ENCODE measurements at places on chromosomes 7 and 10.

- no peak for DNase-seq
These were observed 141.6 kb downstream of the THSD7A start for GRCh38 chr7:11690395-11690794.

- no peak for DNase-seq
These were observed 289.2 kb upstream of the NRP1 start for GRCh38 chr10:33623669-33624068.

DNA sequence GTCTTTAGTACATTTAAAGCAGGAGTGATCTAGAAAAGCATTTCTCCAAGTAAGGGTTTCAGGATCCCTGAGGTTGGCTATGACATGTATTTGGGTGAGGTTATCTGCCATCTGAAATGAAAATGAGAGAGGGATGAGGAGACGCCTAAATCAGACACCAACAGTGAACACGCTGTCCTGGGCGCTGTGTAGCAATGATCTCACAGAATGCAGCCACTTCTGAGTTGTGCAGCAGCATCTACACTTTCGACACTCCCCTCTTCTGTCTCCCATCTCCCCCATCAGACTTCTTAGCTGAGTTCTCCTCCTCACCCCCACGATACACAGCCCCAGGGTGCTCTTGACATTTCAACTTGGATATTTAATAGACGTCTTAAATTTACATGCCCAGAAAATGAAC lies 95.4 kb downstream of the SVIL start:
- no peak for DNase-seq

GRCh38 chr7:29564496-29565223 lies 1.0 kb downstream of the PRR15 start:
- DNase-seq: peak; percentile 70

DNA sequence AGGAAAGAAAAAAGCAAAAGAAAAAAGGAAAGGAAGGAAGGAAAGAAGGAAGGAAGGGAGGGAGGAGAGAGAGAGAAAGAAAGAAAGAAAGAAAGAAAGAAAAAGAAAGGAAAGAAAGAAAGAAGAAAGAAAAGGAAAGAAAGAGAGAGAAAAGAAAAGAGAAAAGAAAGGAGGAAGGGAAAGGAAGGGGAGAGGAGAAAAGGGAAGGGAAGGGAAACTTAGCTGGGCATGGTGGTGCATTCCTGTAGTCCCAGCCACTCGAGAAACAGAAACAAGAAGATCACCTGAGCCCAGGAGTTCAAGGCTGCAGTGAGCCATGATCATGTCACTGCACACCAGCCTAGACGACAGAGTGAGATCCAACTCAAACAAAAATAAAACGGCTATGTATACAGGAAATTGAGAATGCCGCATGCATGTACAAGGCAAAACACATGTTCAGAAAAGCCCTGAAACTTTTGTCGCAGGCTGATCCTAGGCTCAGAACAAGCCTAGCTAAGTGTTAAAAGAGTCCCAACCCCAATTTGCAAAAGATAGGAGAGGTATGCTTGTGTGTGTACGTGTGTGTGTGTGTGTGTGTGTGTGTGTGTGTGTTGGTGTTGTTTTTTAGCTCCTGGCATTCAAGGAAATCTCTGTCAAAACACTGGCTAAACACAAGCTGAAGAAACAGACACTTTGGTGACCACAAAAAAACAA lies 6.6 kb upstream of the NPC1L1 start:
- DNase-seq: no peak

GRCh38 chr10:46080886-46081285 lies 34.8 kb upstream of the MSMB start:
- DNase-seq: no peak

GRCh38 chr7:32694182-32694581 lies 197.4 kb downstream of the KBTBD2 start:
- DNase-seq: no peak

GRCh38 chr10:123864923-123865322 lies 26.7 kb downstream of the CPXM2 start:
- no peak for DNase-seq

- DNase-seq: no peak
These were observed 47.7 kb upstream of the PDGFA start for GRCh38 chr7:567305-567883.

- DNase-seq: peak; percentile 81
These were observed 1.2 kb downstream of the CALY start for GRCh38 chr10:133335246-133336117.

DNA sequence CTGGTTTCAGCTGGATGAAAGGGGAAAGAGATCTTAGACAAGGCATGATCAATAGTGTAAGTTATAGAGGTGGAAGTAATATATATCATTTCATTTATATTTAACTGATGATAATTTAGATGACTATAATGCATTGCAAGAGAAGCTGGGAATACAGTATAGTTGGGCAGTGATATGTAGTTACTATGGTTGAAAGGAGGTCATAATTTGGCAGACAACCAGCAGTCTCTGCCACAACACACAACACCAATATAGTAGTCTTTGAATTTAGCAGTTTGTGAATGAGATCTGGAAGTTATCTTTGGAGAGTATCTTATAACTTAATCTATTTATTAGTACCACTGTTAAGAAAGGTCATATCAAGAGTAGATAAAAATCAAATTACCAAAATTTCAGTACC lies 39.9 kb downstream of the TAX1BP1 start:
- no peak for DNase-seq

GRCh38 chr7:117858712-117859111 lies 14.5 kb downstream of the CTTNBP2 start:
- DNase-seq: no peak

DNA sequence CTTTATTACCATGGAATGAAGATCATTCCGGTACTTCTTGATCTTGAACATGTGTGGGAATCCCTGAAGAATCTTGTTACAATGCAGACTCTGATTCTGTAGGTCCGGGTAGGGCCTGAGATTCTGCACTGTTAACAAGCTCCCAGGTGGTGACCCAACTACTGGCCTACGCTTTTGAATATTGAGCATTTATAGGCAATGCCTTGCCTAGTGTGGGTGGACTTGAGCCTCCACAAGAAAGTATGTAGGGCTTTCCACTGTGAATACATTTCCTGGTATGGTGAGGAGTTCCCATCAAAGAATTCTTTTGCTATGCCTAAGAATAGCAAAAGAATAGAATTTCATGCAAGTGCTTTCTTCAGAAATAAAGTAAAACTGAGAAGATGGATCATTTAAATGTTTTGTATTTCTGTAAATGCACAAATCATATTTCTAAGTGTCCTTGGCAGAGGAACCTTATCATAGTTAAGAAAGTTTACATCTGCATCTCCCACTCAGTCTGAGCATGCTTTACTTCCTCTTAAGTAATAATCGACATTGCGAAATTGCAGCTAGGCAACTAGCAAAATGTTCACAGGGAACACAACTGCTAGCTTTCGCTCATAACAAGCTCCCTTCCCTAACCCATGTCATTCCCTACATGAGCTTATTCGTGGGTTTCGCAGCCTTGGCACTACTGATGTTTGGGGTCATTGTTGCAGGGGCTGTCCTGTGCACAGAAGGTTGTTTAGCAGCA lies 71.4 kb downstream of the AHR start:
- peak; percentile 35 for DNase-seq

DNA sequence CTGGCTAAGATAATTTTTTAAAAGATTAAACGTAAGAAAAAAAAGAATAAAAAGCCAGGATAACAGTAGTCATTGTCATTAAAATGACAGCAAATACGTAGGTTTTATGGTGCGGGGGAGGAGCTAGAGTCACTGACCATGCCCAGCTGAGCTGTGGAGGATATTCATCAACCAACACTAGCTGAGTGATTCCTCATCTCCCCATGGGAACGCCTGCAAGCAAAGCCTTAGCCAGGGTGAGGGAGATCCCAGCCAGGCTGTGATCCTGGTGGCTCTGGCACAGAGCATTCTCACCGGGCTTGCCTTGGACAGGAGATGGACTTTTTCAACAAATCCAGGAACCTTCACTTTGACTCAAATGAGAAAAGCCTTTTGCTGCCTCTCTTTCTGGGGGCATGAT lies 94.2 kb downstream of the HIP1 start:
- no peak for DNase-seq

DNA sequence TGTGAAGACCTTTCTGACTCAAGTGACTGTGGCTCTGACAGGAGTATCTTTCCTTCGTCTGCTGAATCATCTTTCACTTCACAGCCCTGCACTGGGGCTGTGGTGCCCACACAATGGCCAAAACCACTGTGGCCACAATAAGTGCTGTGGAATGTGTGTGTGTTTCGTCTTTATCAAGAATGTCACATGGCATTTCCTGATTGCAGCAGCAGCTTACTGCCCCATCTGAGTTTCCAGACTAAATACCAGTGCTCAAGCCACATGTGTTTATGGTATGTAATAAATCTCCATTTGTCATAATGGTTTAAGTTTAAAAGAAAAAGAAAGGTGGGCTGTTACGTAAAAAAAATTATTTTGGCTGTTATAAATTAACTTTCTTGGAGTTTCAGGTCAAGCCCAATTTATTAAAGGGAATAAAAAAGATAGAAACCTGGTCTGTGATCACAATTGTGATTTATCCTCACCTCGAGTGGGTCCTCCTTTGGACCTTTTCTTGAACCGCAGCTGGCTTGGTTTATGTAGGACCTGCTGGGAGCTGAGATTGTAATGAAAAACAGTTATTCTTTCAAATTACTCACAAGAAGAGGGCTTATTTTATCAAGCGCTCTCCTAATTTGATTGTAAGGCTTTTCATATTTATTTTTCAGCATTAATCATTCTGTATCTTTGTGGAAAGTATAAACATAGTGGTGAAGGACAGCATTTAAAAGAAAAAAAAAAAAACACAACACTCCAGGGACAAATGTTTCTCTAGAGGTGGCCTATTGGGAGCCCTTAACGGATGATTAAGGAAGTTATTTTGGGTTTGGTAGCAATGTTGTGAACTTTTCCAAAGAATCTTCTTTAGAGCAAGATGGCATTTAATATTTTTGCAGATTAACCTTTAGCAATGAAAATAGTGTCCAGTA lies 116.2 kb downstream of the LRMDA start:
- DNase-seq: no peak

DNA sequence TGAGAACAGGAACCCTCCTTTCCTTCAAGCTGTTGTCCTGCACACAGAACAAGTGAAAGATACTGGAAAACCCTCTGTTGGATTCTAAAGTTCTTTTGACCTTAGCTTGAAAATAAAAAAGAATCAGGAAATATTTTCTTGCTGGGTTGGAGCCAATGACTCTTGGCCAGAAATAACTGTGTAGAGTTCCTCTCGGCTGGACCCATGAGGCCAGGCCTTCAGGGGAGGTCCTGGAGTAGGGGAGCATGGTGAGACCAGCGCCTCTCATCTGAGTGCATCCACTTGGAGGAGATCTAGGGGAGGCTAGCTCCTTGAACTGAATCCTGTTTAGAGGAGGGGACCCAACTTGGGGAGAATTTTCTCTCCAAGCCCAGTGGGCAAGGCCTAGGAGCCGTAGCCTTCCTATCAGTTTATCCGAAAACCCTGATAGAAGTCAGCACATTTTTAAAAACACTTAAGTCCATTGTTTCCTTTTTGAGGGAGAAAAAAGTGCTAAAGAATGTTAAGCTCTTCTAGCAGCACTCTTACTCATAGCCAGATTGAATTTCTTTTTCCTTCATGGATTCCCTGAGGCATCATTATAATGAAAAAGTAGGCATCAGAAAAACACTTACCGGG lies 635.7 kb upstream of the ANKRD30A start:
- no peak for DNase-seq

- DNase-seq: no peak
These were observed 318.0 kb downstream of the BICC1 start for GRCh38 chr10:58830697-58831096.

- DNase-seq: no peak
These were observed 36.9 kb downstream of the MLLT10 start for GRCh38 chr10:21570761-21571521.

DNA sequence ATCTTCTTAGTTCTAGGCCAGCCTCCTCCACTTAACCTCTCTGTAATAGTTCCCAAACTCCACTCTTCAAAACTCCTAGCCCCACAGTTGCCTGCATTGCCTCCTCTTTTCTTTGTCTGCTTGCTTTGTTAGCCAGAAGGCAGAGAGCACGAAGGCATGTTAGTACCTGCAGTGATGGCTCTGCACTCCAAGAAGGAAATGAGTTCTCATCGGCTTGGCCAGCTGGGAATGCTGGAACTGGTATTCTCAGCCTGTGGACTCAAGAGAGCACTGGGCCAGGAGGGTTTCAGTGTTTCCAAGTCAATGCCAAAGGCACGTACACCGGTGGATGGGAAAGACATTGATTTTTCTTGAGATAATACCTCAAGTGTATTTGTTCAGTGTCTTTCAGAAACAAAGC lies 66.3 kb upstream of the HABP2 start:
- no peak for DNase-seq

DNA sequence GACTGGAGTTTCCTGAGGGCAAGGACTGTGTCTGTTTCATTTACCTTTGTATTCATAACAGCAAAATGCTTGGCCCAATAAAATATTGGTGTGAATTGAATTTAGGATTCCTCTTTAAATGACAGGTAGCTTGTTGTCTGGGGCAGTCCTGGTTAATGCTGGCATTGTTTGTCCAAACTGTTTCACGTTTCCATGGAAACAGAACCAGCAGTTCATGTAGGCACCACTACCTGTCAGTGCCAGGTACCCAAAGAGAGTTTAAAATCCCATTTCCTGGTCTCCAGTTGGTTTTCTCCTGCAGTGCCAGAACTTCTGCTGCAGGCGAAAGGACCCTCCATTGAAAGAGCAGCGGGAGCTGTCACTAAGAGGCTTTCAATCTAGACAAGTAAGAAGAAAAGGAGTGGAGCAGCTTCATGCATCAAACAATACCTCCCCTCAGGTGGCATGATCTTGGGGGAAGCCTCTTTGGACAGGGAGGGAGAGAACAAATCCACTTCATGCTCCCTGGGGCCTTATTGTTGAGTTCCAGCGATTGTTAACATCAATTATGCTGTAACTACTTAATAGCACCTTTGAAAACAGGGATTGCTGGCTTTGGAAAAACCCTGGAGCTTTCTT lies 109.6 kb downstream of the KIF20B start:
- no peak for DNase-seq

DNA sequence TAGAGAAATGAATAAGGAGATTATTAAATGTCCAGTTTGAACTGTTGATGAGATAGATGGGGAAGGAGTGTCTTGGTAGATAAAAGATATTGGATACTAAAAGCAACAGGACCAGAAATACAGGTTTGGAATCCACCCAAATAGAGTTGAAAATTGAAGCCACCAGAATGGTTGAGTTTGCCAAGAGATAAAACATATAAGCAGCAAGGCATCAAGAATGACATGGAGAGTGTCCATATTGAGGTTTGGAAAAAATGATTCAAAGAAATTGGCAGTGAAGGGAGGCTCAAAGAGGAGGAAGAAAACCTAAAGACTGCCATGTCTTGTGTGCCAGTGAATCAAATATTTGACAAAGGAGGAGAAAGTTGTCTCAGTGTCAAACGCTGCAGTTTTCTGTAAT lies 24.2 kb downstream of the CFAP69 start:
- DNase-seq: no peak

DNA sequence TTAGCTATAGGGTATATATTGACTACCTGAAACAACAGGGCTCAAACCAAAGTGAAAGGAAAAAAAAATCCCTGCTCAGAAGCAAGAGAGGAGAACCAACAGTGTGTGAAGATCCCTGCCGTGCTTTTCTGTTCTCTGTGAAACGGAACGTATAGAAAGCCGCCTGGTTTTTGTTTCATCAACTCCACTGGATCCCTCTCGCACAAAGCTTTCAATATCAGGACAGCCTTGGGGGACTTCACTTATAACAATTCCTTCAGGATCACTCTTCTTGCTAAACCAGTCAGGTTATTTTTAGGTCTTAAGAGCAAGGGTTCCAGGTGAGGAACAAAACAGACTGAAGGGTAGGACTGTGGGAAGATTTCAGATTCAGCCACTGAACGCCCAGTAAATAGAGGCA lies 151.1 kb upstream of the CACNA2D1 start:
- DNase-seq: no peak

All from ovary (tissue), 10 donors.